ENCODE measurements at places on chromosomes 5 and 9.

DNA sequence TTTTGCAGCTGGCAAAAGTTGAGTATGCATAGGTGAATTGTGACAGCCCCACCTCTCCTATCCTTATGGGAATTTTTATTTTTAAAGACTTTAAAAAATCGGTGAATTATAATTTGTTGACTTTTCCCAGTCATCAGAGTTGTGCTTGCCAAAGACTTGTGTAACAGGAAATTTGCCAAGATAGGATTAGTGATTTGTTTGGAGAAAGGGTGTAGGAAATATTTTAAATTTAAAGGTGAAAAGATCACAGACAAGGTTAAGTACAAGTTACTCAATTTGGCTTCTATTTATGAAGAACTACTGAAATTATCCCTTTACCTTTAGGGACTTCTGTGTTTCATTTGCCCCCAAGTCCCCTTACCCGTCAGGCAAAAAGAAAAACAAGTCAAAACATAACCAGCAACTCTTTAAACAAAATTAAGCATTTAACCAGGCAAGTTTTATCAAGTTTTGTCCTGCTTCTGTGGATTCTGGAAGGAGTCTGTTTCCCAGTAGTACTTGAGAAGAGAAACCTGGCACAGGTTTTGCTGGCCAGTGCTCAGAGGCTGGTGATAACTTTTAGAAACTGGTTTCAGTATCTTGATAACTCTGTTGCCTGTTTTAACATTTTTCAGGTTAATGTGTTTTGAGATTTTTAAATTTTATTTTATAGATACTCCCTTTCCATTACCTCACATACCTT lies 285.4 kb downstream of the MAST4 start:
- DNase-seq, result no peak

- no peak for DNase-seq
Measured at GRCh38 chr5:1971944-1972343, 89.2 kb upstream of the IRX4 start.

GRCh38 chr9:98016137-98016680 lies 33.1 kb downstream of the ANP32B start:
- DNase-seq, result no peak

- DNase-seq, result no peak
Measured at GRCh38 chr5:11224436-11225187, 463.6 kb upstream of the DAP start.

GRCh38 chr5:79561525-79561893 lies 47.6 kb upstream of the HOMER1 start:
- no peak for DNase-seq

GRCh38 chr9:33850677-33851076 lies 33.7 kb downstream of the UBE2R2 start:
- no peak for DNase-seq

GRCh38 chr5:38497946-38498345 lies 58.5 kb downstream of the LIFR start:
- no peak for DNase-seq

- DNase-seq, result no peak
Measured at GRCh38 chr5:56447232-56447631, 214.1 kb upstream of the ANKRD55 start.

- no peak for DNase-seq
Measured at GRCh38 chr9:124239249-124240073, 18.3 kb upstream of the NEK6 start.

- no peak for DNase-seq
Measured at GRCh38 chr5:80695666-80696065, 40.9 kb upstream of the DHFR start.

- DNase-seq, result no peak
Measured at GRCh38 chr9:7640231-7640630, 159.3 kb downstream of the DMAC1 start.

GRCh38 chr9:122498883-122499288 lies 11.7 kb upstream of the OR1J2 start:
- DNase-seq, result peak; percentile 0

- no peak for DNase-seq
Measured at GRCh38 chr5:136042665-136043121, 13.9 kb downstream of the TGFBI start.

DNA sequence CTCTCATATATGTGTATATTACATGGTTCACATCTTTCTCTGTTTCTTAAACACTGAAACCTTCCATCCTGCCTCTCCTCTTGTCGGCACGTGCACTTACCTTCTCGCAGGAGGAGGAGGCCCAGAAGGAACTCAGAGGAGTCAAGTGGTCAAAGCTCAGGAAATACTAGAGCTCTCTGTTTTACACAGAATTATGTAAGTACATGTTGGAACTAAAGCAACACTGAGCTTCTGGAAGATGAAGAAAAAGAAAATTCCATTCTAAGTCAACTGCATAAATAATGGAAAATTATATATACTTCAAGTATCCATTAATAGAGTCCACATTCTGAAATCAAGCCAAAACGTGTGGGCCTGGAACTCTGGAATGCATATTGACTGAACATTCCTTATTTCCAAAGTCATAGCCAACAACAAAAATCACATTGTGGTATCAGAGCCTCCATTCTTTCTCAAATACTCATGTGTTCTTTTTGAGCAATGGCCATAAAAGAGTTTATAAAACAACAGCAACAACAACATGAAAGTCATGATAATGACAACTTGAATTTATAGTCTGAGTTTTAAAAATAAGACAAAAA lies 121.5 kb upstream of the RAI14 start:
- DNase-seq, result no peak

GRCh38 chr9:116504081-116504480 lies 183.0 kb upstream of the TRIM32 start:
- DNase-seq, result no peak

DNA sequence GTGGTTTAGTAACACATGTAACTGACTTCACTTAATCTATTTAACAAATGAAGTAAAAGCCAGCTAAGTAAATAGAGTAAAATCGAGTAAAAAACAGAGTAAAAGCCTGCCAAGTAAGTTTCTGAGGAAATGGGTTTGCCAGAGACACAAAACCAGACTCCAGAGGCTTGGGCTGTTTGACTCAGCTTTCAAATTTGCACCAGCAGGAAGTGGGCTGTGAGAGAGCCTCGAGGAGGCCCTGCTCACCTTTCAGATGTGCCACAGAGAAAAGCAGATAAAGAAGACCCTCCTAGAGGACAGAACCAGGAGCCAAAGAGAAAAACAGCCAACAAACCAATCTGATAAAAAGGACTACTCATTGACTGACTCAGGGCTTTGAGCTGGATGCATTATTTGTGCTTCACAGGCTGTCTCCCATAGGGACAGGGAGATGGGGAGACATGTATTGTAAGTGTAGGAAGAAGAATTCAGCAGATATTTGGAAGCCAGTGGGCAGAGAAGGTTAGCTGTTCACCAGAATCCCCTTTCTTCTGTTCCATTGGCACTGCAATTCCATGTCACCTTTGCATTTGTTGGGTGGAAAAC lies 14.4 kb upstream of the AMACR start:
- DNase-seq, result no peak

All from DMS 273 treated with DMSO at 0.1 percent for 48 hours (cell line).